ENCODE measurements at places on chromosomes 3 and 15.

DNA sequence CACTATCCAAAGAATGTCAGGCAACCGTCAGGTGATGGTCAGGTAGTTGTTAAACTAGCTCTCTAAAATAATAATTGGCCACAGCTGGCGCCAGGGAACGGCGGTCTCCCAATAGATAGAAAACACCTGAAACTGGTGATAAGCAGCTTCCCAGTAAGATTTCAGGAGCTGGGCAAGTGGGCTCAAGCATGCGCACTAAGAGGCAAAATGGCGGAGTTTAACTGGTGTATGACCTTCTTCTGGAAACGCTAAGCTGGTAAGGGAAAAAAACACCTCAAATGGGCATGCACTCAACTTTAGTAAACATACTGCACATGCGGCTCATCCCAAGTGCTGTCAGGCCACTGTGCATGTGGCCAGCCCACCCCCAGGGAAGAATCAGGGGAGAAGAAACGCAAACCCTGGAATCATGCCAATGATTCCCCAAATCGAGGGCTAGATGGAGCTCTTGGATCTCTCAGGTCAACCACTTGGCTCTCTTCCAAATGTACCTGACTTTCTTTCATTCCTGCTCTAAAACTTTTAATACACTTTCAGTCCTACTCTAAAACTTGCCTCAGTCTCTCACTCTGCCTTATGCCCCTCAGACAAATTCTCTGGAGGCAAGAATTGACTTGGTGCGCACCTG is 195.0 kb downstream of the ZNF621 start:
- DNase-seq, result no peak

- peak; percentile 15 for DNase-seq
Observed at GRCh38 chr15:101001796-101002195, 82.6 kb downstream of the LRRK1 start.

- DNase-seq, result peak; percentile 25
Observed at GRCh38 chr15:62868507-62868906, 174.0 kb upstream of the TPM1 start.

DNA sequence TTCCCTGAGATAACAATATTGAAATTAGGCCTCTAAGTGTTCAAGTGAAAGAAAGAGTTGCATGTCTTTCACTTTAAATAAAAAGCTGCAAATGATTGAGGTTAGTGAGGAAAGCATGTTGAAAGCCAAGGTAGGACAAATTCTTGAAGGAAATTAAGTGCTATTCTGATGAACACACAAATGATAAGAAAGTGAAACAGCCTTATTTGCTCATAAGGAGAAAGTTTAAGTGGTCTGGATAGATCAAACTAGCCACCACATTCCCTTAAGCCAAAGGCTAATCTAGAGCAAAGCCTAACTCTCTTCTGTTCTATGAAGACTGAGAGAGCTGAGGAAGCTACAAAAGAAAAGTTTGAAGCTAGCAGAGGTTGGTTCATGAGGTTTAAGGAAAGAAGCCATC is 36.1 kb downstream of the CRTC3 start:
- DNase-seq, result no peak

DNA sequence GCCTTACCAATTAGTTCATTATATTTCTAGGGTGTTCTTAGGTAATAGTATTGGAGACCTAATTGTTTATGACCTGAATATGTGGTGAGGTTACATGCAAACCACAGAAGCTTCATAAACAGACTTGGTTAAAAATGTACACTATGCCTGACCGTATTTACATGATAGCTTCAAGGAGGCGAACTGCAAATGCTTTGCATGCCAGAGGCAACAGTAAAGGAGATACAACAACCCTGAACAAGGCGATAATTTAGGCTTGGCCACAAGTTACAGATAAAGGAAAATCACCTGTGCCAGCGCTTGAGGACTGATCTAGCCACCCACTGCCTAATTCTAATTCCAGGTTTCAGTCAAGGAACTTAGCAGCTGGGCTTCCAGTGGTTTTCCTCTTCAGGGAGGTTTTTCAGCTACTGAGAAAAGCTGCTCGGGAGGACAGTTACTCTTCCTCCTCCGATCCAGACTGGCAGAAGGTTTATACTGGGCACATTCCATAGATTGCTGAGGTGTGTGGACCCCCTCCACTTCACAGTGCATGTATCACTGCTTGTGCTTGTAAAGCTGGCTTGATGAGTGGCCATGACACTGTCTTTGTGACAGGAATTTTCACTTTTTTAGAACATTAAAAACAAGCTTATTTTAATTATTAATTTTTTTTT is 95.6 kb downstream of the DHX36 start:
- no peak for DNase-seq

DNA sequence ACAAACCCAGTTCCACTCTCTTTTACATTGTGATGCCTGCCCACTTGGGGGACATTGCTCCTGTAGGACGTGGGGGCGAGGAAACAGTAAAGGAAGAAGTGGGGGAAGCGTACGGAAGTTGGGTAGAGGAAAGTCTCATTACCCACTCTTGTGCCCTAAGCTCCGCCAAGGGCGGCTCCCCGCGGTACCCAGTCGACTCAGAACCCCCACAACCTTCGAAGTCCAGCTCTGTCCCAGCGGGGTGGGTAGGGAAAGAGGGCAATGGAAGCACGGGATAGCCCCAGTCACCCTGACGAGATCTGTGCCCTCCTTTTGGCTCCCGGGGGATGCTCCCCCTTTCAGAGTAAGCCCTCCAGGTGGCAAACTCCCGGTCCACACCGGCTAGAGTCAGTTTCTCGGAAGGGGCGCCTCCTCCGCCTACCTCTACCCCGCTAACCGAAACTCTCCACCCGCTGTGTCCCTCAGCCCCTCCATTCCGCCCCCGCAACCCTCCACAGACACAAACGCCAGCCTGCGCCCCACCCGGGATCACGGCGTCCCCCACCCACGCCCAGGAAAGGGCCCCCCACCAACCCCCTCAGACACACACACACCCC is 527 bp downstream of the CSNK1G1 start:
- DNase-seq, result no peak
